ENCODE measurements at places on chromosomes 2 and 18.

DNA sequence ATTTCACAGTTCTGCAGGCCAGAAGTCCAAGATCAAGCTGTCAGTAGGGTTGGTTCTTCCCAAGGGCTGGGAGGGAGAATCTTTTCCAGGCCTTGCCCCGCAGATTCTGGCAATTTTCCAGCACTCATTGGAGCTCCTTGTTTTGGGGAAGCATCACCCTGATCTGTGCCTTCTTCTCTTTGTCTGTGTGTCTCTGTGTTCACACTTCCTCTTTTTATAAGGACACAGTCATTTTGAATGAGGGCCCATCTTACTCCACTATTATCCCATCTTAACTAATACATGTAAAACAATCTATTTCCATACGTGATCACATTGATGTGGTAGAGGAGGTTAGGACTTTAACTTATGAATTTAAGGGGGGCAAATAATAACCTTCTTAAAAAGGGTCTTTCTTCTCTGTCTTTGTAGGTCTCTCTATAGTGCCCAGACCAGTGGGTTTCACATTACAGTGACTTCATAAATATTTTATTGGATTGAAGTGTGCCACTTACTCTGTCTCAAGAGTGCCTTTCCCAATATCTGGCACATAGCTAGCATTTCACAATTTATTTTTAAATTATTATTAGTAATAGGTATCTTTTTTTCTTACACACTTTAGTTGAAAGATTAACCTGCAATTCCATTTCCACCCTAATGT is 68.9 kb upstream of the CBLN2 start:
- no peak for DNase-seq

GRCh38 chr18:3666526-3667254 is 216.7 kb downstream of the TGIF1 start:
- no peak for DNase-seq

GRCh38 chr2:217804791-217805667 is 197.8 kb downstream of the TNS1 start:
- DNase-seq = no peak

GRCh38 chr2:191010887-191011885 is 2.8 kb downstream of the STAT1 start:
- DNase-seq = no peak

DNA sequence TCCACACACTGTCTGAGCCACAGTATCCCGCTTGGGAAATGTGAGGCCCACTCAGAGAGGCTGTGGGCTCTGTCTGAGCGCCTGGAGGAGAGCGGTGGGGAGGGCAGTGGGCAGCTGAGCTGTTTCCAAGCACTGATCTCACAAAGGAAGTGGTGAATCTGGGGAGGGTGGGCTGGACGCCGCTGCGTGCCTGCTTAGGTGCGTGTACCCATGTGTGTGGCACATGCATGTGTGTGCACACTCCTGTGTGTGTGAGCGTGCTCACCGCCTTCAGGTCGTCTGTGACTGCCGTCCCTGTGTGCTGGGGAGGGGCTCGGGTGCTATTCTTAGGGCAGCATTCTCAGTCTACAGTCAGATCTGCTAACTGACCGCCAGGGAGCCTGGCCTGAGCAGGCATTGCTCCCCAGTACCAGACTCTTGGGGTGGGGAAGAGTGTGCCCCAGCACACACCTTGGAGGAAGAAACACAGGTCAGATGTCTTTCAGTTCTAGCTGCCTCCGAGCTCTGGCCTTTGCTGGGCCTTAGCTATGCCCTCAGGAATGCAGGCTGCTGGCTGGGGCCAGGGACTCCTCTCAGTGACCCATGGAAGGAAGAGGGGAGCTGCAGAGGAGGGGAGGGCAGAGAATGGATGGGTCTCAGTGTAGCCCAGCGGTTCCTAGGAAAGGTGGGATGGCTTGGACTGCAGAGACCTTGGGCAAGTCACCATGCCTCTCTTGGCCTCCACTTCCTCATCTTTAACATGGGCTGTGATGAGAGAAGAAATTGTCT is 31.4 kb downstream of the KCNIP3 start:
- DNase-seq = no peak

- no peak for DNase-seq
Observed at GRCh38 chr2:44477657-44478414, 116.1 kb downstream of the CAMKMT start.

- DNase-seq = no peak
Observed at GRCh38 chr18:58761970-58762780, 90.9 kb downstream of the MALT1 start.

DNA sequence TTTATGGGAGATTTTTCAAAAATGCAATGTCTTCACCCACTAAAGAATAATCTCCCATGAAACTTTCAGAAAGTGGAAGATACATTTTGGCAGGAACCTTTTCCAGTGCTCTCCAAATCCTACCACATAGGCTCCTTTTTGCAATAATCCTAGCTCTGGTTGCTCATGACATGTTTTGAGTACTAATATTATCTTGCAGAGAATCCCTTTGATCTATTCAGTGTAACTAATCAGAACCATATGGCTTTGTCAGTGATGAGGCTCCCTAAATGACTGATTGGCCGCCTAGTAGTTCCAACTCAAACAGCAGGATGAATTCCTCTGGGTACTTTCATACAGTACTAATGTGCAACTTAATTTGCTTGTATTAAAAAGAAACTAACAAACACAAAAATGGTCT is 544.0 kb upstream of the FAM98A start:
- DNase-seq = no peak

Measured in NT2/D1 (cell line).